ENCODE measurements at places on chromosomes 6 and 20. TPM values are rescaled to one million over a fixed set of nuclear protein-coding genes. Genes with fewer than 3 reads are reported as not detected.

- no peaks in the 10 kb centered on the region for H3K27me3 ChIP-seq
- H3K36me3 ChIP-seq, result no peaks in the 10 kb centered on the region
- H3K4me3 ChIP-seq, result no peak overlapping the region
- no peak for DNase-seq
These were observed 38.0 kb downstream of the SCGN start for GRCh38 chr6:25689966-25690365.

GRCh38 chr20:3193806-3194616 lies 10.5 kb downstream of the DDRGK1 start:
- no peaks in the 10 kb centered on the region for H3K27me3 ChIP-seq
- no peak overlapping the region for H3K4me3 ChIP-seq
- no peaks in the 10 kb centered on the region for H3K4me1 ChIP-seq
- H3K27ac ChIP-seq, result no peak overlapping the region

DNA sequence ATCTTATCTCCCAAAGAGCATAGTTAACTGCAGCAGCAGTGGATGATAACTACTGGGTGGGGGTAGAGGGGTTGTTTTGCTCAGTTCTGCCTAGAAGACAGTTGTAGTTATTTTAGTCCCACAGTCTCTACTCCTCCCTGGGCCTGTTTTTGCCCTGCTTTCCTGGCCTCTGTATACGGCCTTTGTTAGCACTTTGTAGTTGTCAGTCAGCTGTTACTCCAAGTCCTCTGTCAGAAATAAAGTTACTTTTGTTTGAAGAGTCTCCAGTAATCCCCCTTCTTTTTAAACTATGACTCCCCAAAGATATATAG lies 113.9 kb downstream of the SLC16A10 start:
- no peaks in the 10 kb centered on the region for H3K4me1 ChIP-seq
- H3K27me3 ChIP-seq, result no peaks in the 10 kb centered on the region
- no peak overlapping the region for H3K27ac ChIP-seq

DNA sequence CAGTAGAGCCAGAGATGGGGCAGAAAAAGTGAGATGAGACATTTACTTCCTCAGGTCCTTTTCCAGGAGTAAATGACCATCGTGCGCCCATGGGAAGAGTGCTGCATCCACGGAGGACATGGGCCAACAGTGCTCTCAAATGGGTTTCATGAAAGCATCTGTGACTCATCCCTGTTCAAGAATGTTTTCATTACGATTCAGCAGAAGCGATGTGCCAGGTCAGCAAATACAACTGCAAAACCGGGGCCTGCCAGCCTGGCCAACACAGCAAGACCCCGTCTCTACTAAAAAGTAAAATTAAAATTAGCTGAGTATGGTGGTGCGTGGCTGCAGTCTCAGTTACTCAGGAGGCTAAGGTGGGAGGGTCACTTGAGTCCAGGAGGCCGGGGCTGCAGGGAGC lies 125.1 kb downstream of the LY86 start:
- no peak for DNase-seq
- H3K4me3 ChIP-seq, result no peak overlapping the region
- no peaks in the 10 kb centered on the region for H3K36me3 ChIP-seq
- H3K4me1 ChIP-seq, result no peaks in the 10 kb centered on the region
- no peak overlapping the region for H3K27ac ChIP-seq
- no peaks in the 10 kb centered on the region for H3K27me3 ChIP-seq

DNA sequence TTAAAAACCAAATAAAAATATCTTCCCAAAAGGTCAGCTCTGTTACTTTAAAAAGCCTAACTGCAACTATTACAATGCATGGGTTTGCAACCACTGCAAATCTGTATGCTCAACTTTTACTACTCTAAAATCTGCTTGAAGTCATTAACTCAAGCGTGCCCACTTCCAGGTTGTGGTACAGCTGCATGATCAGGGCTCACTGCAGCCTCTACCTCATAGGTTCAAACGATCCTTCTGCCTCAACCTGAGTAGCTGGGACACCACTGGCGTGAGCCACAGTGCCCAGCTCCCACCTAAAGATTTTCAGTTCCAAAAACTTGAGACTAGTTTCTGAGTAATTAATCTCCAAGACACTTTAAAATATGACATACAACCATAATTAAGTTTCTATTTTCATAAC lies 8.2 kb downstream of the DIDO1 start:
- no peaks in the 10 kb centered on the region for H3K27me3 ChIP-seq
- H3K4me3 ChIP-seq, result no peak overlapping the region
- DNase-seq, result no peak
- peaks cover 33% of the 10 kb centered on the region for H3K4me1 ChIP-seq
- no peaks in the 10 kb centered on the region for H3K36me3 ChIP-seq

DNA sequence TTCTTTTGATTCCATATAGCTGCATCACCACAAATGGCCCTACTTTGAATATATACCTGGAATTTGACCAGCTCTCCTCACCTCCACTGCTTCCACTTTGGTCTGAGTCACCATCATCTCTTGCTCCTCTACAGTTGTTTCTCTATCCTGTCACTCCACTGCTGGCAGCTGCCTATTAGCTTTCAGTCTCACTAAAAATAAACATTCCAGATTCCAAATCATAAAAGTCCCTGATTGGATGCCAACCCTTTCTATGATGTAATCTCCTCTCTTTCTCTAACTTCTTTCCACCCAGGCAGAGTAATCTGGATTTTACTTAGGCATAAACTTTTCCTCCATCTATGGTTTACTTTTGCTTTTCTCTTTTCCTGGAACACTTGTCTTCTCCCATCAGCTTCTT lies 49.1 kb downstream of the RFPL4B start:
- H3K27me3 ChIP-seq, result no peaks in the 10 kb centered on the region
- no peak overlapping the region for H3K4me3 ChIP-seq
- H3K27ac ChIP-seq, result no peak overlapping the region
- no peak for DNase-seq

- H3K27ac ChIP-seq, result peak overlapping the region; percentile 23
These were observed 207.7 kb upstream of the DTNBP1 start for GRCh38 chr6:15870333-15871043.

GRCh38 chr20:21702553-21703470 lies 2.7 kb upstream of the PAX1 start:
- no peaks in the 10 kb centered on the region for H3K4me1 ChIP-seq
- H3K4me3 ChIP-seq, result peak overlapping the region; percentile 57
- no peaks in the 10 kb centered on the region for H3K27me3 ChIP-seq
- H3K27ac ChIP-seq, result no peak overlapping the region
- no peaks in the 10 kb centered on the region for H3K36me3 ChIP-seq

DNA sequence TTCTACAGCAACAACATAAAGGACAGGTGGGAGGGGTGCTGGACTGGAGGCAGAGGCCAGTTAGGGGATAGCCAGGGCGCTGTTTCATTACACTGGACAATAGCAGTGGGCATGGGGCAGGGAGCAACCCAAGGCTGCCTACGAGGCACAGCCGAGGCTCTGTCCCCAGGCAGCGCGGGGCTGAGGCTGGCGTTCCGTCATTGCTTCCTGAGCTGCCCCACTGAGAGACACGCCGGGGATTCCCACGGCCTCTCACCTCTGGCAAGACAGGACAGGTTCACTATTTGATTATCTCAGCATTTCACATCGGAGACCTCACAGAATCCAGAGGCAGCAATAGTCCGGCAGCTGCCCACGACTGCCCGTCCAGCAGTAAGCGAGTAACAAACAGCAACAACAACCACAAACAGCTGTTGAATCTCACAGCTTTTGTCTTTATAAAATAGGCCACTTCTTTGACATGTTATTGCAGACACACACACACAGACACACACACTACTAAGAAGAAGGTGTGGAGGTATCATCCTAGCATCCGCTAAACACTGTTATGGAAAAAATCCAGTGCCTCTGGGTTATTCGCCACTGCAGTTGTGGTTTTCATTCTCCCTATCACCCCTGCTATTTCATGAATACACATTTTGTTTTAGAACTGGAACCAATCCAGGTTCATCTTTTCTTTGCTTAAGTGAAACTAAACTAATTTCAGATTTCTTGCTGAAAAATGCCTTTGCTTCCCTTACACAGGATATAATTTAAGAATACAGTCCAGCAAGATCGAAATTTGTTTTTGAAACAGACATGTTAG lies 19.5 kb downstream of the KIF25 start:
- no peaks in the 10 kb centered on the region for H3K27me3 ChIP-seq
- peak overlapping the region; percentile 45 for H3K27ac ChIP-seq
- H3K4me3 ChIP-seq, result peak overlapping the region; percentile 30
- no peaks in the 10 kb centered on the region for H3K36me3 ChIP-seq
- H3K4me1 ChIP-seq, result peaks cover 9% of the 10 kb centered on the region

- no peak overlapping the region for H3K27ac ChIP-seq
- H3K36me3 ChIP-seq, result no peaks in the 10 kb centered on the region
- no peak for DNase-seq
- no peaks in the 10 kb centered on the region for H3K27me3 ChIP-seq
- no peaks in the 10 kb centered on the region for H3K4me1 ChIP-seq
These were observed 505.0 kb downstream of the BMP2 start for GRCh38 chr20:7272512-7272911.

DNA sequence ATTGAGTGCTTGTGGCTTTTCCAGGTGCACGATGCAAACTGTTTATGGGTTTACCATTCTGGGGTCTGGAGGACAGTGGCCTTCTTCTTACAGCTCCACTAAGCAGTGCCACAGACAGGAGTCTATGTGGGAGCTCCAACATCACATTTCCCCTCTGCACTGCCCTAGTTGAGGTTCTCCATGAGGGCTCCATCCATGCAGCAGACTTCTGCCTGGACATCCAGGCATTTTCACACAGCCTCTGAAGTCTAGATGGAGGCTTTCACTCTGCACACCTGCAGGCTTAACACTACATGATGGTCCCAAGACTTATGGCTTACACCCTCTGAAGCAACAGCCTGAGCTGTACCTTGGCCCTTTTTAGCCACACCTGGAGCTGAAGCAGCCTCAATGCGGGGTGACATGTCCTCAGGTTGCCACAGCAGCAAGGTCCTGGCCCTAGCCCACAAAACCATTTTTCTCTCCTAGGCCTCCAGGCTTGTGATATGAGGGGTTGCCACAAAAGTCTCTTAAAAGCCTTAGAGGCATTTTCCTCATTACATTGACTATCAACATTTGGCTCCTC lies 552.2 kb downstream of the TFAP2A start:
- H3K36me3 ChIP-seq, result no peaks in the 10 kb centered on the region
- no peak overlapping the region for H3K4me3 ChIP-seq
- no peaks in the 10 kb centered on the region for H3K4me1 ChIP-seq
- no peak for DNase-seq
- no peak overlapping the region for H3K27ac ChIP-seq

DNA sequence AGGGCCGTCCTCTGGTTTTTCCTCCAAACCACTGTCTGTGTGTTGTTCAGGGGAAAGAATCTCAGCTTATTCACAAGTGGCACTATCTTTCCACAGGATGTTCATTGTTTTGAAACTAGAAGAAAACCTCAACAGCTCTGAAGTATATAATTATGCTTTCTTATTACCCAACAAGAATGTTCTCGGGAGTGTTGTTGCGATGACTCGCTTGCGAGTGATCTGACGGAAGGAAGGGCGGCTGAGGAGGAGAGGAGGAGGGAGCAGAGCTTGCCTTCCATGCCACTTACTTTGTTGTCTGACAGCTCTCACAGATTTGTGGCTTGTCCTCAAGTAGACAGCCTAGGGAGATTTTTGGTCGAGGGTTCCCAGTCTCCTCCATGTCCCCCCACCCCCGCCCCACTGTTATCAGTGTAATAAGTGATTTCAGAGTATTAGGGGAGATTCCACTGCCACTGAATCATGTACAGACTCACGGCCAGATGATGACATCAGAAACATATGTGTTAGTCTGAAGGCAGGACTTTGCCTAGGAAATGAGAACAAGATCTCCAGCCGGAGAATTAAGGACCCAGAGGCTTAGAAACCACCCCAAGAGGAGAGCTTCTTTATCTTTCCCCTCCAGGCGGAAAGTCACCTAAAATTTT lies 80.7 kb upstream of the CCN6 start:
- no peaks in the 10 kb centered on the region for H3K4me1 ChIP-seq
- H3K27ac ChIP-seq, result peak overlapping the region; percentile 81
- no peaks in the 10 kb centered on the region for H3K27me3 ChIP-seq
- H3K4me3 ChIP-seq, result peak overlapping the region; percentile 21
- peak; percentile 31 for DNase-seq

- H3K27me3 ChIP-seq, result no peaks in the 10 kb centered on the region
- H3K27ac ChIP-seq, result peak overlapping the region; percentile 86
- H3K4me1 ChIP-seq, result peaks cover 31% of the 10 kb centered on the region
- no peaks in the 10 kb centered on the region for H3K36me3 ChIP-seq
- H3K4me3 ChIP-seq, result no peak overlapping the region
These were observed 19.8 kb downstream of the PTK7 start for GRCh38 chr6:43095939-43096338.

DNA sequence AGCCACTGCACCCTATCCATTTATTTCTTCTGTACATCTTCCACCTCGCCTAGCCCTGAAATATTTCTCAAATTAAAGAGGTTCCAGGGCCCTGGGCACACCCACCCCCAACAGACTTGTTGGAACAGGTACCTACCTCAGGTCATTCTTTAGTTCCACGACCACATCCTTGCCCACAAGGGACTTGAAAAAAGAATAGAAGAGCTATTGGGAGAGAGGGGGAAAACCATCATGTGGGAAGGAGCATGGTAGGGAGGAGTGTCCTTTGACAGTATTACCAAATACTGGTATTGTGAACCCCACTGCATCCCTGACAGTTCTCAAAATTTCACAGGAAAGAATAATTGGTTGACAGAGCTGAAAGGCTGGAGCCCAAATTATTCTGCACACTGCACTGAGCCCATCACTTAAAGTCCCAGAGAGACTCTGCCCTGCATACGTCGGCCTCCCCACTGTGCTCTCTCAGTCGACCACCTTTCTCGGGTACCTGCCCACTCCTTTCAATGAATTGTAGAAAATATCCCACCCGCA lies 762 bp downstream of the LSM2 start:
- no peak for DNase-seq
- peak overlapping the region; percentile 95 for H3K27ac ChIP-seq
- H3K4me3 ChIP-seq, result peak overlapping the region; percentile 71

- H3K27me3 ChIP-seq, result no peaks in the 10 kb centered on the region
- no peak overlapping the region for H3K27ac ChIP-seq
- no peak for DNase-seq
- no peaks in the 10 kb centered on the region for H3K36me3 ChIP-seq
- H3K4me1 ChIP-seq, result no peaks in the 10 kb centered on the region
These were observed 215.3 kb downstream of the RNGTT start for GRCh38 chr6:88748141-88748540.

- H3K36me3 ChIP-seq, result no peaks in the 10 kb centered on the region
- no peak for DNase-seq
- no peaks in the 10 kb centered on the region for H3K4me1 ChIP-seq
- no peak overlapping the region for H3K4me3 ChIP-seq
- H3K27me3 ChIP-seq, result no peaks in the 10 kb centered on the region
These were observed 132.8 kb upstream of the ECI2 start for GRCh38 chr6:4268171-4268570.

GRCh38 chr20:18851629-18852028 lies 38.0 kb downstream of the SCP2D1 start:
- H3K27ac ChIP-seq, result no peak overlapping the region
- H3K4me3 ChIP-seq, result no peak overlapping the region
- no peaks in the 10 kb centered on the region for H3K4me1 ChIP-seq
- DNase-seq, result no peak
- H3K36me3 ChIP-seq, result no peaks in the 10 kb centered on the region
- no peaks in the 10 kb centered on the region for H3K27me3 ChIP-seq

The DEFB124 gene
- total RNA-seq, result not detected

The CLDN20 gene
- total RNA-seq, result not detected

The RAB32 gene
- 36.7 TPM for total RNA-seq

The CD93 gene
- 36.5 TPM for total RNA-seq

All from breast epithelium (tissue), 4 donors.